ENCODE measurements at places on chromosomes 12 and 14. TPM values are rescaled to one million over a fixed set of nuclear protein-coding genes. Genes with fewer than 3 reads are reported as not detected.

SSPN gene
- 0.97 TPM for total RNA-seq

RTN1 gene
- total RNA-seq: 0.18 TPM

OASL gene
- not detected for total RNA-seq

IL22 gene
- total RNA-seq: not detected

PAPLN gene
- total RNA-seq: 7.6 TPM

CLEC14A gene
- total RNA-seq: 85.9 TPM

OLR1 gene
- total RNA-seq: not detected

GPRC5D gene
- not detected for total RNA-seq

ZNF891 gene
- total RNA-seq: 0.54 TPM

KLRF1 gene
- not detected for total RNA-seq
